ENCODE measurements at places on chromosomes 4 and X.
A peak's percentile ranks its signal among the peaks of the same experiment; 100 is the strongest.

DNA sequence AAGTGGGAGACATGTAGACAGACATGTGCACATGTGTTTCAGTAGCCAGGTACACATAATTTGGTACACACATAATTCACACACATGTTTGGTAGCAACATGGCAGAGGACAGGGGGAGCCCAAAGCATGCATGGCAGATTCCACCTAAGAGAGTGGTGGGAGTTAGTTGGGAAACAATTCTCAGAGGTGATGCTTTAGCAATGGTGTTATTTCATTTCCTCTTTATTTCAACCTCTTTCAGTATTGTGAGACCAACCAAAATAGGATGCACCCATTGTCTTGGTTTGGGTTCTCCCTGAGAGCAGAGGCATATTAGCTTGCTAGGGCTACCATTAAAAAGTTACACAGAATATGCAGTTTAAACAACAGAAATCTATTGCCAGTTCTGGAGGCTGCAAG is 92.2 kb upstream of the ANXA3 start:
- DNase-seq = no peak

- no peak for DNase-seq
These were observed 14.6 kb upstream of the ACSL4 start for GRCh38 chrX:109747681-109748080.

GRCh38 chrX:48848847-48849246 is 13.4 kb upstream of the PCSK1N start:
- DNase-seq = no peak

GRCh38 chr4:24809815-24810405 is 14.5 kb downstream of the SOD3 start:
- DNase-seq = peak; percentile 25

- no peak for DNase-seq
These were observed 91.6 kb downstream of the SHROOM3 start for GRCh38 chr4:76526585-76526990.

DNA sequence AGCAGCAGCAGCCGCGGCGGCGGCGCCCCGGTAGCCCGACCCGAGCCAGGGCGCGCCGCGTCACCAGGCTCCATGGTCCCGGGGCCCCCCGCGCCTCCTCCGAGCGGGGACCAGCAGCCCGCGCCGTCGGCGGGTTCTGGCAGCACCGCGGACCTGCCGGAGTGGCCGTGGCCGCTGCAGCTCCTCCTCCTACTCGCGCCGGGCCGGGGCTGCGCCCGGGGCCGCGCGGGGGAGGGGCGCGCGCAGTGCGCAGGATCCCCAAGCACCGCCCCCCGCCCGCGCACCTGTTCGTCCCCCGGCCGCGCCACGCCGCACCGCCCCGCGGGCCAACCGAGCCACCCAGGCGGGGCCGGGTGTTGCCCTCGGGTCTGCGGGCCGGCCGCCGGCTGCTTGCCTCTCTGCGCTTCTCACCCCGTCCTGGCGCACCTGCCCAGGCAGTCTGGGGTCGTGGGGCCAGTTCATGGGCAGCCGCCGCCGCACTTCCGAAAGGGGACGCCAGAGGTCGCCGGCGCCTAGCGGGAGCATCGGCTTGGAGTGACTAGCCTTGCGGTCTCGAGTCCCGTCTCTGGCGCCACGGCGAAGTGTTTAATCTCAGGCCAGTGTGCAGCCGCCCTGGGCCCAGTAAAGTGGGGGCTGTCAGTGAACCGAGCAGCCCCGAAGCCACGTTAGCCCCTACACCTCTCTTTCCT is at the start of gene SLC9A7:
Gene SLC9A7, minus strand, starts transcription at position 163 of the 689 bp plus-strand sequence. Its CDS starts 89 bp downstream, at position 74.
- no peak for DNase-seq

DNA sequence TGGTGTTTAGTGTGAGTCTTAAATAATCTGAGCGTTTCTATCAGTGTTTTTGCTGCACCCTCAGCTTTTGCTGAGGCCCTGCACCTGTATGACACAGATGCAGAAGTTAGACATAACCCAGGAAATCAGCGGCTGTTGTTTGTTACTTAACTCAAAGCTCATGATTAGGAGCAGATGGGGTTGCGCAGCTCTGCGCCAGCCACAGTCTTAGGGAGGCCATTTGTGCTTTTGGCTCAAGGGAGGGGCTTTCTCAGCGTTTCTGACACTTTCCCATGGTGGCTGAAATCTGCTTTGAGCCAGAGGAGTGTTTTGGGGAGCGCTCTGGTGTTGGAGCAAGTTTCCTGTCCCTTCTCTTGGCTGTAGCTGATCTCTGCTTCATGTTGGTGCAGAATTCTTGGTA is 433.8 kb downstream of the NAF1 start:
- no peak for DNase-seq

Data from vagina (tissue), 2 donors.